ENCODE measurements at places on chromosomes 2 and 18. TPM values are rescaled to one million over a fixed set of nuclear protein-coding genes. Genes with fewer than 3 reads are reported as not detected.

GRCh38 chr18:58552896-58553295, 76.0 kb downstream of the ALPK2 start:
- DNase-seq: no peak

DNA sequence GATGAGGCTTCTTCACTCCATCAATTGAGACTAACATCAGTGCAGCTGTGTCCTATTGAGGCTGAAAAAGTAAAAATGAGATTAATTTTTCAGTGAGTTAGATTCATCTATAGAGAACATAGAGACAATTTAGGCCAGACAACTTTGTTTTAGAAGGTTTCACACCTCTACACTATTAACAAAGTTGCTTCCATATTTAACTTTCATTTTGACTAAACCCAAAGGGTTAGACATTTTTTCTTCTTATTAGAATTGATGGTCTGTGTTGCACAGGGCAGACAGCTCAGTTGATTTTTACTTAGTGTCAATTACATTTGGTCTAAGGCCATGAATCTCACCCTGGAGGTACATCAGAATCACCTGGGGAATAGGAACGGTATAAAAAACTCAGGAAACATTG, 130.2 kb upstream of the NXPH2 start:
- DNase-seq: no peak

DNA sequence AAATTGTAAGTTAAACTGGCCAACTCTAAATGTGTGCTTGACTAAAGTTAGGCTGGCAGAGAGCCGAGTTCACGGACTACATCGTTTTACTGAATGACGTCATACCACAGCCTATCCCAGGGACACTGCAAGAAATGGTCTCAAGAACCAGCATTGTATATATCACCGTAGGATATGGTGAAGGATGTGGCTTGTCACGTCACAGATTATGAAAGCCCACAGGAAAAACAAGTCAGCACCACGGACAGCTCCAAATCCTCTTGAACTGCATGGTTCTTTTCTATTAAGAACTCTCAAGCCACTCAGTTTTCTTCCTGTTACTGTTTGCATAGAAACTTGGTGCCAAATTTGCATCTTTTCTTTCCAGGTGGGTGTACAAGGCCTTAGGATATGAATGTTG, 85.1 kb upstream of the ACAA2 start:
- DNase-seq: no peak

DNA sequence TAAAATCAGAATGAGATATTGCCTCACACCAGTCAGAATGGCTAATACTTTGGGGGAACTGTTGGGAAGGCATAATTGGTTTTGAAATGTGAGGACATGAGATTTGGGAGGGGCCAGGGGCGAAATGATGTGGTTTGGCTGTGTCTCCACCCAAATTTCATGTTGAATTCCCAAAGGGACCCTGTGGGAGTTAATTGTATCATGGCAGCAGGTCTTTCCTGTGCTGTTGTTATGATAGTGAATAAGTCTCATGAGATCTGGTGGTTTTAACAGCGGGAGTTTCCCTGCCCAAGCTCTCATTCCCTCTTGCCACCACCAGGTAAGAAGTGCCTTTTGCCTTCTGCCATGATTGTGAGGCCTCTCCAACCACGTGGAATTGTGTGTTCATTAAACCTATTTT, 59.6 kb downstream of the CSRNP3 start:
- DNase-seq: no peak

- no peak for DNase-seq
Observed at GRCh38 chr2:30894498-30895119, 87.4 kb upstream of the CAPN13 start.

DNA sequence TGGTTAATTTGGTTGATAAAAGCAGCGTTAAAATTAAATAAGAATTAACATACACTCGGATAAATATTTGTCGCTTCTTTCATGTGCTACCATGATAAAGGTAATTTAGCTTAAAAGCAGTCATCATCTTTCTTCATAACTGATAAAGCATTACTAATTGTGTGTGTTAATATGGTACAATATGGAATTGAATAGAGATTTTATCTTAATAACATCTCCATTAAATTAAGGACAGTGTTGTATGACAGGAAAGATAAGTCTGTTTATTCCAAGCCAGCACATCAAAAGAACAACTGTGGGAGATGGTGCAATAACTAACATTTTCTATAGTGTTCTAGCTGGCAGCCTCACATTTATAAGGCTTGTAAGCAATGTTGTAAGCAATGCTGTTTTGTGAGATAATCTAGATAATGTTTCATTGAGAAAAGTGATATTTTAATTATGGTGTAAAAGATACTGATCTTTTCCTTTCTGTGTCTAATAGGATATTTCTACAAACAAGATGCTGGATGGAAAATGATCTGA, 64.4 kb upstream of the AFF3 start:
- no peak for DNase-seq

DNA sequence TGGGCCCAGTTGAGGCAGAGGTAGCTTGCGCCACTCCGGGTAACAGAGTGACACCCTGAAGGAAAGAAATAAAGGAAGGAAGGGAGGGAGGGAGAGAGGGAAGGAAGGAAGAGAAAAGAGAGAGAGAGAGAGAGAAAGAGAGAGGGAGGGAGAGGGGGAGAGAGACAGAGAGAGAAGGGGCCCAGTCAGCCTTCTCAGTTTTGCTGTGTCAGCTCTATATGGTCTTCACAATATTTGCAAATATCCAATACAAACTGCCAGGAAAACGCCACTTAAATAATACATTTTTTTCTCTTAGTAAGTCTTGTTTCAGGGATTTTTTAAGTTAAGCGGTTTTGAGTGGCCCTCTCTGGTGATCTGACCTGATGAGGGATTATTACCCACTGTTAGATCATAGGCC, 5.6 kb upstream of the CHMP1B start:
- DNase-seq: no peak

DNA sequence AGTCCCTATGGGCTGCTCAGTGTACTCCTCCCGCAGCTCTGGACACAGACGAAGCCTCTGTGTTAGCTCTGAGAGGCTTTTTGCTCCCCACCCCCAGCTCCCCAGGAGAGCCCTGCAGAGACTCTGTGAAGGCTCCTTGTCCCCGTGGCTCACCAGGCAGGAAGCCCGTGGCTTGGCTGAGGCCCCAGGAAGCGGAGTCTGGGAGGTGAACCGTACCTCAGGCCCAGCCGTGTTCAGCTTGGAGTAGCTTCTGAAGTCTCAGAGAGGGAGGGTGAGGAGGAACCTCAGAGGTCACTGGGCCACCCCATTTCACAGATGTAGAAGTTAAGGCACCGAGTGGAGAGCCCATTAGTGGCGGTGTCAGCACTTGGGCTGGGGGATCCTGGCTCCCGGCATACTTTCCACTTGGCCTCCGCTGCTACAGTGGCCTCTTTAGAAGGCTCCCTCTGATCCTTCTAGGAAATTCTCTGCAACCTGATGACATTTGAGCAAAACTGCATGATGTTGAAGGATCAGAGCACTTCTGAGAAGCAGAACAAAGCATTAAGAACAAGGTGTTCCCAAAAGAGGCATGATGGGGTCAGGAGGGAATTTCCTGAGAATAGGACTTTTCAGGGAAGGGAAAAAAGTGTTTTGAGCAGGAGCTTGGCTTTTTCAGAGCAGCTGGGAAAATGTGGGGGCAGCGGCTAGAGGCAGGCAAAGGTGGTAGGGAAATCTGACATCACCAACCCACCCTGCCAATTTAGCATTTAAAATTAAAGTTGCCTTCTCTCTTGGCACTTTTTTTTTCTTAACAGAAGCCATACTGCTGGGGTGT, 79.1 kb downstream of the MCFD2 start:
- no peak for DNase-seq

DNA sequence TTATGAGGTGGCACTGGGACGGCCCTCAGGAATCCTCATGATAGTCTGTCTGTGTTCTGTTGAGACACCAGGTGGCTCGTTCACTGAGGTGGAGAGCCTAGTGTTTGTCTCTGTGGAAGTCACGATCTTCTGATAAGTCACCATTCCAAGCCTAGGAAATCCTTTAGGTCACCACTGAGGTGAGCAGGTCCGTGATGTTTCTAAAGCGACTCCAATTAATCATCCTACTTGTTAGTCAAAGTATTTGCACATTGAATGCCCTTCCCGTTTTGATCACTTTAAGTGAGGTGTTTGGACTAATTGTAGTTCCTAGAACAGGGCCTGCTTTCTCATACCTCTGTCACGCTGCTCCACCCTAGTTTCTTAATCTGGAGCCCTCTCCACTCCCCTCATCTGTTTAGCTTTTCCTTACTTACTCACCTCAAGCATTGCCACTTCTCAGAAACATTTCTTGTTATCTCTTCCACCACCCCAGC, 28.0 kb upstream of the DSG3 start:
- DNase-seq: no peak

GRCh38 chr2:67215214-67216055, 181.7 kb upstream of the ETAA1 start:
- no peak for DNase-seq

DNA sequence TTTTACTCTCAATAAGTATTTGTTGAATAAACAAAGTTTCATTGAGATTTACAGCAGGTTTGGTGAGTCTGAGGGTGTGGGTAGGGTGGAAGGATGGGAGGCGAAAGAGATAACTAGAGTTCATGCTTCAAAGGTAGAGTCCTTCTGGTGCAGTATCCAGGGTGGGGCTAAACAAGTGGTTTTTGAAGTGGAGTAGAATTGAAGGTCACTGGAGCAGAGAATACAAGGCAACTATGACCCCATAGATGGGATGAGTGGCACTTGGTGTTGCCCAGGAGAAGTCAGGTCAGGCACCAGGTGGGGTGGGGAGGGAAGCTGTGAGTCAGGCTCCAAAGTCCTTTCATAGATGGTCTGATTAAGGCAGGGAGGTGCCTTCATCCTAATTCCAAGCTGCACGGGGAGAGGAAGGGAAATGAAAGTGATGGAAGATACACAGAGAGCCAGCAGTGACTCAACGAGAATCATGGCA, 6.6 kb upstream of the CAB39 start:
- DNase-seq: no peak

GRCh38 chr2:144390424-144391020, 129.4 kb downstream of the ZEB2 start:
- no peak for DNase-seq

DNA sequence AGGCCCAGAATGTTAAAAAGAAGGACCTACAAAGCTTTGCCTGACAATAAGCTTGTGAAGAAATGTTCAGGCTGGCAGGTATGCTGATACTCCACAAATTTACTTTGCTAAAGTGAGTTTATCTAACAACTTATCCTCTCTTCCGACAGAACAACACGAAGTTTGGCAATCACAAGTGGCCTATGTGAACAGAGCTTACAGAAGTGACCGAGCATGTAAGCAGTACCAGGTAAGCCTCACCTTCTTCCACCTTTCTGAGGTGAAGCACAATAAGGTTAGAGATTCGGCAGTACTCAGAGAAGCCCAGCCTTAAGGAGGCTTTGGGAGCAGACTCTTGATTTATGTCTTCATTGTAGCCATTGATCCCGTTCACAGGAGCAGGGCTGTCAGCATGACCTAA, 9.0 kb upstream of the LCT start:
- DNase-seq: no peak

- DNase-seq: no peak
Observed at GRCh38 chr18:36839835-36840234, 10.9 kb downstream of the KIAA1328 start.

The ASB18 gene
- not detected for total RNA-seq

The TUBA4B gene
- total RNA-seq: not detected

The TMEM150A gene
- total RNA-seq: 6.4 TPM

The CFAP65 gene
- not detected for total RNA-seq

The ZNF24 gene
- total RNA-seq: 63.1 TPM

The CD8A gene
- total RNA-seq: 67.8 TPM

Data from natural killer cell treated with Interleukin-12 subunit alpha and Interleukin-12 subunit beta and Interleukin-15 and Interleukin-18, amount 100 ng/mL, for 72 hours (primary cell).